Hematopoietic multipotent progenitor cell treated with erythropoietin and hydrocortisone succinate and interleukin-3 and kit ligand, for 6 days (in vitro differentiated cells): ENCODE measurements at places on chromosomes 7 and 10.

DNA sequence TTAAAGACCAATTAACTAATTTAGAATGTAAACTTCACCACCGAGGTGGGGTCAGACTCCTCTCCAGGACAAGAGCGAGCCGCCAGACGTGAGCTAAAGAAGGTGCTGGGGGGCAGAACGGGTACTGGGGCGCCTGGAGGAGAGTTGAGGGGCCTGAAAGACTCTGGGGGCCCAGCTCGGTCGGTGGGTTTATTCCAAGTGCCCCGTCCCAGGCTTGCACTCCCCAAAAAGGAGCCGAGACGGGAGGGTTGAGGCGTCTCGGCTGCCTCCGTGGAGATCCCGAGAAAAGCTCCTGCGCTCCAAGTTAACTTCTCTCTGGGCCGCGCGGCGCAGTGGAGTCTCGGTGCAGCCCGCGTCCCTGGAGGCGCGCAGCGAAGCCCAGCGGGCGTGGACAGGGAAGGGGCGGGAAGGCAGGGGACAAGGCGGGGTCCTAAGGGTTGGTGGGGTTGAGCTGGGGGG, 553.3 kb downstream of the TFEC start:
- DNase-seq = no peak

- DNase-seq = no peak
These were observed 4.0 kb upstream of the TAS2R40 start for GRCh38 chr7:143217806-143218205.

GRCh38 chr10:16227674-16228073, 209.1 kb upstream of the PTER start:
- DNase-seq = no peak

DNA sequence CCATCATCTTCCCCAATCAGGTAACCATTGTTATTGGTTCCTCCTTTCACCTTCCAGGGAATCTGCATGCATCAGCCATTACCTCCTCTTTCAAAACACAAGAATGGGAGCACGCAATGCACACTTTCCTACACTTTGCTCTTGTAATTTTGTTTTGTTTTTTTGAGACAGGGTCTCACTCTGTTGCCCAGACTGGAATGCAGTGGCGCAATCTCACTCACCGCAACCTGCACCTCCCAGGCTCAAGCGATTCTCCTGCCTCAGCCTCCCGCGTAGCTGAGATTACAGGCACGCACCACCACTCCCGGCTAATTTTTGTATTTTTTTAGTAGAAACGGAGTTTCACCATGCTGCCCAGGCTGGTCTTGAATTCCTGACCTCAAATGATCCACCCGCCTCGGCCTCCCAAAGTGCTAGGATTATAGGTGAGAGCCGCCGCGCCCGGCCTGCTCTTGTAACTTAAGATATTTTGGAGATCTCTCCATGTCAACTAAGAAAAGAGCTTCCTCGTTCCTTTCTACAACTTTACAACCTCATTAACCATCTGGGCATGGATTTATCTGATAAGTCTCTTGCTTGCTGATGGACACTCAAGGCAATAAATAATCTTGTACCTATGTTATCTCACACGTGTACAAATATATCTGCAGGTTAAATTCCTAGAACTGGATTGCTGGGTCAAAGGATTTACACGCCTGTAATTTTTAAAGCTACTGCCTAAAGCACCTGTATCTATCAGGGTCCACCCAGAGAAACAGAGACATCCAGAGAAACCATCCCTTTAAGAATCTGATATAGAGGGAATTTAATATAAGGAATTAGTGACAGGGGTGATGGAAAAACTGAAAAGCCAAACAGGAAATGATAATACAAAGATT, 4.2 kb downstream of the CYTH3 start:
- no peak for DNase-seq

DNA sequence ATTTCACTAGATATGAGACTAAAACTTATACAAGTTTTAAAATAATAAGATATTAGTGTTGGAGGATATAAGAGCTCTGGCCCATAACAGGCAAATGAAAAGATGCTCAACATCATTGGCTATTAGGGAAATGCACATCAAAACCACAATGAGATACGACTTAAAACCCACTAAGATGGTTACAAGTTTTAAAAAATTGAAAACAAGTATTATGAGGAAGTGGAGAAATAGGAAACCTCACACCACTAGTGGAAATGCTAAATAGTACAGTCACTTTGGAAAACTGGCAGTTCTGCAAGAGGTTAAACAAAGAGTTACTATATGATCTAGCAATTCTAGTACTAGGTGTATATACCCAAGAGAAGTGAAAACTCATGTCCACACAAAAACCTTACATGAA, 17.2 kb downstream of the PANK1 start:
- DNase-seq = peak; percentile 21

- DNase-seq = peak; percentile 32
These were observed 602.2 kb downstream of the LRMDA start for GRCh38 chr10:76033457-76034196.

DNA sequence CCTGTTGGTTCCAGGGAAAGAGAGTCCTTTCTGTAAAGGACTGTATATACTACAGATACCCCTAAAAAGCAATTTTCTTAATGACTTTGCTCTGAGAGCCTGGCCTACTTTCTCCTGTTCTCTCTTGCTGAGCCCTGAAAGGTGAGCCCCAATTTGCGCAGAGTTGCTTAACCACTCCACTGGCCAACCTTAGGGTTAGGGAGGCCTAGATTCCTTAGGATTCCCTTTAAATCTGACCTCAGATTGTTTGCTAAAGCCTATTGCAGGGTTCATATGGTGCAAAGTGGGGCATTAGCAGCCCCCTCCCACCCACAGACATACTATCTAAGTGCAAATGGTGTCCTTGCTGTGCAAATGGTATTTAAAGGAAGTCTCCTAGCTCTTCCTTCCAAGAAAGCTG, 164.2 kb downstream of the RNLS start:
- no peak for DNase-seq

DNA sequence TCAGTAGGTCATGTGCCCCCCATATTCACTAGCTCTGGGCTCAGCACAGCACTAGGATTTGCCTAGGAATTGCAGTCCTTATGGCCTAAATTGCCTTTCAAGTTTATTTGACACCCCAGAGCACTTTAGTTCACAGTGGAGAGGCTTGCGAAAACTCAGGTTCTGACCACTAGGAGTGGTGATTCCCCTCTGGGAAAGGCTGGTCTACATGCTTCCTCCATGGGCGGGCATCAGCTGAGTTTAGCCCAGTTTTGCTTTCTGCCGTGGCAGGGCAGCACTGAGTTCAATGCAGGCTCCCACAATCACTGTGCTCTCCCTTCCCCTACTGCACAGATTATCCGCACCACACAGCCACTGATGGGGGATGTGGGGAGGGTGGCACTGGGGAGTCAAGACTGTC, 94.4 kb downstream of the ADCYAP1R1 start:
- no peak for DNase-seq

GRCh38 chr10:83012866-83013265, 1126.4 kb upstream of the GHITM start:
- no peak for DNase-seq

DNA sequence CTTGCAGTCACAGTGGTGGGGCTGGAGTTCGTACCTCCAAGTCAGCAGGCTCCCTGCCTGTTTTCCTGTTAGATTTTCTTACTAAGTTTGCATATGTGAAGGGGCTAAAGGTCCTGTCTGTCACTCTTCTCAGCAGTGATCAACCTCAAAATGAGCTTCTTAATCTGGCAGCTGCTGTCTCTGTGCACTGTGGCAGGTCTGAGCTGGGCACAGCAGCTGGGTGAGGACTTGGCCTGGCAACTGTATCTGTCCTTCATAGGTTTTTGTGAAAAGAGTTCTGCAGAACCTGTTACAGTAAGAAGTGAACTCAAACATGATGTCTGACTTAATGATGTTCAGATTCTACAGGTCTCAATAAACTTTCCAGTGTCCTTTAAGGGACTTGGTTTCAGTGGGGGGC, 31.3 kb upstream of the GJD4 start:
- no peak for DNase-seq

DNA sequence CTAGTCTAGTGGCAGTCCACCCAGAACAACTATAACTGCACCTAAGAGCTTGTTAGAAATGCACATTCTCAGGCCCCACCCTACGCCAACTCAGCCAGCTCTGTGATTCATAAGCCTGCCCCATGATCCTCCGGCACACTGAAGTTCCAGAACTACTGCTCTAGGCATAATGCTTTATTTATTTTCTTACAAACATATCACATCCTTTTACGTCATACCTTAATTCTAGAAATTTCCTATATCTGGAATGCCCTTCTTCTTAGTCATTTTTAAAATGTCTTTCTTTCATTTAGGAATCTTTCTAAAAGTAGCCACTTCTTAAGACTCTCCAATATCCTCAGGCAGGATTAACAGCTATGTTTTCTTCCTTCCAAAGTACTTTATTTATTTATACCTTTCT, 480.1 kb downstream of the INHBA start:
- no peak for DNase-seq

DNA sequence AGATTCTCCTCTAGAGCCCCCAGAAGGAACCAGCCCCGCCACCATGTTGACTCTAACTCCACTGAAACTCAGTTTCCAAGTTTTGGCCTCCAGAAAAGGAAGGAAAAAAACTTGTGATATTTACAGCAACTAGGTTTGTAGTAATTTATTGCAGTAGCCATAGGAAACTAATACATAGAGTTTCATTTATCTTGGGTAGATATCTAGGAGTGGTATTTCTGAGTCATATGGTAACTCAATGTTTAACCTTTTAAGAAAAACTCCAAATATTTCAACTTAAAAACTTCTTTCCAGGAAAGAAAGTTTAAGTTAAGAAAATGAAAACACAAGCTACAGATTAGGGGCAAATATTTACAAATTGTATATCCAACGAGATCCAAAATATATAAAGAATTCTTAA, 576.7 kb downstream of the KCNMA1 start:
- no peak for DNase-seq

GRCh38 chr10:113445736-113446135, 107.1 kb upstream of the HABP2 start:
- DNase-seq = no peak

- no peak for DNase-seq
These were observed 29.1 kb downstream of the GTF2IRD1 start for GRCh38 chr7:74482629-74483401.

GRCh38 chr7:146764458-146764857, 647.9 kb downstream of the CNTNAP2 start:
- DNase-seq = no peak

GRCh38 chr7:123792547-123792946, 43.7 kb upstream of the WASL start:
- no peak for DNase-seq

- DNase-seq = no peak
These were observed 4.0 kb downstream of the HOXA5 start for GRCh38 chr7:27139334-27140125.

DNA sequence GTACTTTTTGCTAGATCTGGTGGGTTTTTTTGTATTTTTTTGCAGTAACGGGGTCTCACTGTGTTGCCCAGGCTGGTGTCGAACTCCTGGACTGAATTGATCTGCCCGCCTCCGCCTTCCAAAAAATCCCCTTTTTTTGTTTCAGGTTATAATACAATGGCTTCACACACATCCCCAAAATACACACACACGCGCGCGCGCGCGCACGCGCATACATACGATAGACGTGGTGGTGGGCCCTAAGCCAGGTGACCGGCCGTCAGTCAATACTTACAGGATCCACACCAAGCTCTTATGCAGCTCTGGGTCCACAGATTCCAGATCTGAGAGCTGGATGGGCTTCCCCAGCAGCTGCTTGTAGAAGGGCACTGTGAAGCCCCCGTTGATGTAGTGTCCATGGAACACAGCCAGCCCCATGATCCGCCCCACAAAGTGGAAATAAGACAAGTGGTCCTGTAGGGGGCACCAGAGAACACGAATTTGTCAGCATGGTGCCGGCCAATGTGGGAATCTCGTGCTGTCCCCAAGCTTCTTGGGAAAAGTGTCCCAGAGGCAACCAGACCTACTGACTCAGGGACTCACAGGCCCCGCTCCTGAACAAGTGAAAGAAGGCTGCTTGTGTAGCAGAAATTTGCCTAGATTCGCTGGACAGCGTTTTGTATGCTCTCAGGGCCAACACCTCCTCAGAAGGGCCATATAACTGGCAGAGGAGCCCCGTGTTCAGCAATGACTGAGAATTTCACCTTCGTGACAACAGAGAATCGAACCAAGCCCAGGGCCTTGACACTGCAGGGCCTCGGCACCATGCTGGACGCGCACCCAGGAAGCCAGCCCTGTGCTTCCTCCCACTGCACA, 103.6 kb downstream of the SMURF1 start:
- peak; percentile 91 for DNase-seq

DNA sequence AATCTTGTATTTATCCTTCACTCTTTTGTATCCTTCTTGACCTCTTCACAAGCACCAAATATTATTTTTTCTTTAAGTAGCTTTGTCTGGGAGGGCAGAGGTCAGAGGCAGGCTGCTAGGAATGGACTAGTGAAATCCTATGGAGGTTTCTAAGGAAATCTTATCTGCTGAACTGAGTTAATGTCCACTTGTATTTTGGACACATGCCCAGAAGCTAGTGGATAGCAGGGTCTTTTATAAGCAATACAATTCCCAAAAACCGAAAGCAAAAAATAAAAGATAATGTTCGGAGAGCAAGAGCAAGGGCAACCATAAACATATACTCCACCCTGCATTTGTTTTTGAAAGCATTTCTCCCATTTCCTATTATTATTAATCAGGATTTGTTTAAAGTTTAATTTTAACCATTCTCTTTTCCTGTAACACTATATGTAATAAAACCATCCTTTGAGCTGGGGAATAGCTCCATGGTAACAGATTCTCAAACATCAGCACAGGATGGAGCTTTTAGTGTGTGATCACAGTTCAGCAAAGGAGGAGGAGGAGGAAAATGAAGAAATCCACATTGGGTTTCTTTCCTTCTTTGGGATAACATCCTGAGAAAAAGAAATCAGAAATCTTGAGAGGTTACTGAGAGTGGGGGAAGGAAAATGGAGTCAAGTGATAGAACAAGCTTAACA, 328.2 kb upstream of the LRRN3 start:
- DNase-seq = no peak

GRCh38 chr7:127900732-127901685, 130.2 kb downstream of the LRRC4 start:
- peak; percentile 39 for DNase-seq

DNA sequence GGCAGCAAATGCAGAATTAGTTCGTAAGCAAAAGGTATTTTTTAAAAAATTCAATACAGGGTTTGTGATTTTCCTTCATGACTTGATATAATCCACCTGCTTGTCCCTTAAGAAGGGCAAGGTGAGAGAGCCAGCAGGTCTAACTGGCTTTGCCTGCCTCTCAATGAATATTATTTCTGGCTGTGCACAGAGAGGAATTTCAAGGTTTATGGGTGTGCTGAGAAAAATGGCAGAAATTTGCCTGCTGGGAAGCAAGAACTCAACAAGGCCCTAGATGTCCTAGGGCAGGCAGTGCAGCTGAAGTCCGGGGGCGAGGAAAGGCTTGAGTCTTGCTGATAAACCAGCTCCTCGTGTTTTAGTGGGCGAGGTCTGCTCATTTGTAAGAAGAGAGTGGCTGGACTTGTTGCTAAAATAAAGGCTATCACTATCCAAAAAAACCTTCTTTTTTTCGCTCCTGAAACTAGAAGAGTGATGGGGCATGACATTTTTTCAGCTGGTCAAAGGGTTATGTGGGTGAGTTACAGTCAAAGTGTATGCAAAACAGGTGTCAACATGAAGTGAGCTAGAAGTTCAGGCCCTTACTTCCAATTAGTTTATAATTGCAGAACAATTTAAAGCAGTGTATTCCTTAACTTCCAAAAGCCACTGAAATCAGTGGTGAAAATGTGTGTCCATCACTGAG, 385.8 kb upstream of the KLF6 start:
- DNase-seq = no peak

- no peak for DNase-seq
These were observed 61.7 kb downstream of the CSGALNACT2 start for GRCh38 chr10:43199684-43200537.
